ENCODE measurements at places on chromosomes 5 and 9. TPM values are rescaled to one million over a fixed set of nuclear protein-coding genes. Genes with fewer than 3 reads are reported as not detected.

TCF7 gene
- 0.84 TPM for polyA plus RNA-seq

SCGB3A2 gene
- 9.3 TPM for polyA plus RNA-seq

DNA sequence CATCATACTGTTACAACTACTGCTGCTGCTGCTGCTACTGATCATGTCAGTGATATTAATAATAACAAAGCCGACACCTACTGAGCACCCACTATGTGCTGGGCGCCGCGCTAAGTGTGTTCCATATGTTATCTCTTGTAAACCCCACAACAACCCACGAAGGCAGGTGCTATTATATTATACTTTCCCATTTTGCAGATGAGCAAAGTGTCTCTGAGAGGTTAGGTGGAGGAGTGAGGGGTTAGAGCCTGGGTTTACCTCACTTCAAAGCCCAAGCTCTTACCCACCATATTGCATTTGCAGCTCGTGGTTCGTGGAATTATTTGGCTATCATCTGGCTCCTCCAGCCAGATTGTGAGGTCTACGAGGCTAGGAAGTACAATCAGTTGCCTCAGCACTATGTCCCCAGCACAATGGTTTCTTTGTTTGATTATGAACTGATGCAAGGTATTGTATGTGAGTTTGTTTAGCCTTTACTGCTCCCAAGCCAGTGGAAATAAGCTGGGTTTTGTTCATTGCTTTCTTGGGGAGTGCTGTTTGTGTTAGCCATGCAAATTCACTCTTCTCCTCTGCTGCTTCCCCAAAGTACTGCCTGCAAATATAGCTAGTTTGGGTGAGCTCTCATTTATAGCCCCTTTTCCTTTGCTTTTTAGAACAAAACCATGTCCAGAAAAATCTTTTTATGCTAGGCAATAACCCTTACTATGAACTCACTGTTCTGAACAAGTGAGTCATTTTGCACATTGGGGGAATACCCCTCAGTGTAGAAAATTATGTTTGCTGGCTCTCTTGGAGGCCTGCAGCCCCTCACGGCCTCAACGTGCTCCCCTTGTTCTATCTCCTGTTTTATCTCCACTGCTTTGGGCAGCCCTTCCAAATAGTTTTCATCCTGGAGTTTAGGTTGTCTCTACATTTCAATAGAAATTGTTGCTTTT is 47.9 kb downstream of the ALG2 start:
- DNase-seq = no peak

DNA sequence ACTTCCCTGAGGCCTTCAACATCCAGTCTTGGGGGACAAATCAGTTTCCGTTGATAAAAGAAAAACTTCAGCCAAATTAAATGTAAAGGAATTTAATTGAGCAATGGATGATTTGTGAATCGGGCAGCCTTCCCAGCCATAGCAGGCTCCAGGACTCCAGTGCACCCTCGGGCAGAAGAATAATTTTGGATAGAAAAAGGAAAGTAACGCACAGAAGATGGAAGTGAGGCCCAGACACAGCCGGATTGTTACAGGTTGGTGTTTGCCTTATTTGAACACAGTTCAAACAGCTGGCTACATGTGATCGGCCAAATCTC is 19.1 kb downstream of the MRPL36 start:
- DNase-seq = no peak

GRCh38 chr9:21720758-21721157 is 81.7 kb upstream of the MTAP start:
- DNase-seq = no peak

TMC1 gene
- polyA plus RNA-seq = 0.16 TPM

GRCh38 chr5:72452515-72453245 is 54.5 kb downstream of the ZNF366 start:
- no peak for DNase-seq

DNA sequence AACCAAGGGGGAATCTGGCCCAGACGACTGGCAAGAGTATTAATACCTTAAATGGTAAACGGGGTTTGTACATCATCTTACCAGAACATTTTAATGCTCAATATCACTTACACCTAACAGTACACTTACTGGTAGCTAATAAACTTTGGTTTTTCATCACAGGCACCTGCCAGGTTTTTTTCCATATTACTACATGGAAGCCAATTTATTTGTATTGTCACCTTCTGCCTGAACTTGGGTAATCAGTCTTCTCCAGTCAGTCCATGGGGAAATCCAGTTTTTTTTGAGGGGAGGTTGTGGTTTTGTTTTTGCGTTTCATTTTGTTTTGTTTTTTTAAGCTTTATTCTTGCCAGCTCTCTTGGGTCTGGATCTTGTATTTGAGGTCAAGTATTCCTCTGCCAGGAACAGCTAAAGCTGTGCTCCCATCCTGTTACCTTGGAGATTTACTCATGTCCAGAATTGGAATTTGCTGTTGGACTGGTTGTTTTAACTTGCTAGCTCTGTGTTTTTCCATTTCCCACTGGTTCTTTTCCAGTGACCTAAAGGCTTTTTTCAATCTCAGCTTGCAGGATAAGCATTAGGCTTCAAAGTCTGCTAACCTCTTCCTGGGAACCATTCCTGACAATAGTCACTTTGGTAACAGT is 11.1 kb upstream of the NADK2 start:
- DNase-seq = no peak

- DNase-seq = no peak
These were observed 290.1 kb downstream of the EFNA5 start for GRCh38 chr5:107380654-107381053.

IER5L gene
- polyA plus RNA-seq = 0.79 TPM

SLC1A1 gene
- not detected for polyA plus RNA-seq

DNA sequence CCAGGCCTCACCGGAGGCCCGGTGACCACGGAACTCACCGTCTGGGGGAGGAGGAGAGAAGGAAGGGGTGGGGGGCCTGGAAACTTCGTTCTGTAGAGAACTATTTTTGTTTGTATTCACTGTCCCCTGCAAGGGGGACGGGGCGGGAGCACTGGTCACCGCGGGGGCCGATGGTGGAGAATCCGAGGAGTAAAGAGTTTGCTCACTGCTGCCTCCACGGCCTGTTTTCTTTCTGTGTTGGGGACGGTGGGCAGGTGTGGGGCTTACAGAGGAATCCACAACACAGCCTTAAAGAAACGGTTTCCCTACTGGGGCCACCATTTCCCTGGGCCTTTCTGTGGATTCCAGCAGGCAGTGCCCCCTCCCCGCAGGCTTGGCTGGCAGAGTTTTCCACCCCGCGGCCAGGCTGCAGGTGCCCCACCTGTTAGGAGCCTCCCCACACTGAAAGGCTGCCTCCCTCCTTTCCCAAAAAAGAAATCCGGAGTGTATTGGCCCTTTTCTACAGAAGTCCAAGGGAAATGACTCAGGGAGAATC is 80.8 kb downstream of the NTNG2 start:
- no peak for DNase-seq

DNA sequence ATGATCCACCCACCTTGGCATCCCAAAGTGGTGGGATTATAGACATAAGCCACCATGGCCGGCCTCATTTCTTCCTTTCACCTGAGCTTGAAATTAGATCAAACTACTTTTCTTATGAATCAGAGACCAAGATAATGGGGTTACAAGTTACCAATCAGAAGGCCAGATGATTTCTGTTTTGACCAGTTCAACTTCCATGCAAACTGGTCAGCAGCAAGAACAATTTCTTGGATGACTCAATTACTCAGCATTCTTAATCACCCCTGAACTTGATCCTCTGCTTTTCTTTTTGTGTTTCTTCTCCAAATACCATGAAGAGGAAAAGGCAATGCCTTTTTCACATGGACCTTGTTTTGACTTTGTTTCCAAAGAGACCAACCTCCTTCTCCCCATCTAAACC is 10.0 kb upstream of the PLIN2 start:
- DNase-seq = no peak

GRCh38 chr5:138824924-138825863 is 49.9 kb downstream of the LRRTM2 start:
- no peak for DNase-seq

DNA sequence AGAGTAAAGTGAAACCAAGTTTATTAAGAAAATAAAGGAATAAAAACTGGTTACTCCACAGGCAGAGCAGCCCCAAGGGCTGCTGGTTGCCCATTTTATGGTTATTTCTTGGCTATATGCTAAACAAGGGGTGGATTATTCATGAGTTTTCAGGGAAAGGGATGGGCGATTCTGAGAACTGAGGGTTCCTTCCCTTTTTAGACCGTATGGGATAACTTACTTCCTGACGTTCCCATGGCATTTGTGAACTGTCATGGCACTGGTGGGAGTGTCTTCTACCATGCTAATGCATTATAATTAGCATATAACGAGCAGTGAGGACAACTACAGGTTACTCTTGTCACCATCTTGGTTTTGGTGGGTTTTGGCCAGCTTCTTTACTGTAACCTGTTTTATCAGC is 323.9 kb upstream of the PTGER4 start:
- peak; percentile 21 for DNase-seq
